ENCODE measurements at places on chromosomes 16 and 17.

DNA sequence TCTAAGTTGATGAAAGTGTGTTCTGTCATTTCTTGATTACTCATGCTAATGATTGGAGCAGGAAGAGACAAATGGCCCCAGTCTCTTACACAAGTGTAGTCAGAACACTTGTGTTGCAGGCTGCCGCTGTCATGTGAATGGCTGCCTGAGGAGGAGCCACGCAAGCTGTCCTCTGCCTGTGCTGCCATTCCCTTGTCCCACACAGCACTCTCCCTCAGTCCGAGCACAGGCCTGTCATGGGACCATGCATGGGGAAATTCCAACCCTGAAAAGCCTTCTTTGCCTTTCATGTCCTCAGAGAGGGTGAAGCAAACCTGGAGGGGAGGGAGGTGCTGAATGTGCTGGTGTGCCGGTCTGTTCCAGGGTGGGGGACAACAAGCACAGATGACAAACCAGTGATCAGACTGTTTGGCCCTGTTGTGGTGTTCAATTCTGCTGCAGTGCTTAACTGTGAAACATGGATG is 109.4 kb downstream of the MRTFB start:
- DNase-seq: no peak

DNA sequence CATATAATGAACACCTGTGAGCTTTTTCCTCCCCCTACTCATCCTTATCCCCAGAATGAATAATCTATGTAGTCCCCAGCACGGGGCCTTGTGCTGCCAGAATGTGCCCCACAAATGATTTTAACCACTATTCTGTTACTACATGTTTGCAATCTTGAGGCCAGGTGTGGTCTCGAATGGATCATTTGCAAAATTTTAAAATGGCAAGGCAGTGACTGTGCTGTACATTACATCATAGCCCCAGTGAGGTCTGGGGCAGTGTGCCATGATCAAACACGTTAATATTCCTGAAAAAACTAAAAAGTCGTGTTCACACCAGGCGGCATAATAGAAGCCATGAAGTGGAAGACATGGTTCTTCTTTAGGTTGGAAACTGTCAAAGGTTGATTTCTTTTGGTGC is 479.9 kb upstream of the EEF2KMT start:
- DNase-seq: no peak

GRCh38 chr17:48541036-48541576 is 3.8 kb downstream of the HOXB2 start:
- DNase-seq: no peak

DNA sequence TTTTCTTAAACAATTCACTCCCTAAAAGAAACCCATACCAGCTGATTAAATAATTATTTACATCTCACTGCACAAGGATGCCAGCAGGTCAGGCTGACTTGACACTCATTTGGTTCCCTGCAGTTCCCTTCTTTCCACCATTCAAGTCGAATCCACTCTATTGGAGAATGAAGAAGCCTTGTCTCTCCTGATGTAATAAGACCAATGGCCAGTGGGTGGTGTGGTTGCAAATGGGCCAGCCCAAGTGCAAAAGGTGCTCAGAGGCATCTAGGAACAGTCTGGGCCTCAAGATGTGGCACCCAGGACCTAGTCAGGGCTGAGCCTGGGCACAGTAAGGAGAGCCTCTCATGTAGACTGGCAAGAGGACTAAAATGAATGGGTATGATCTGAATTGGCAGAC is 9.3 kb downstream of the C16orf78 start:
- DNase-seq: no peak

DNA sequence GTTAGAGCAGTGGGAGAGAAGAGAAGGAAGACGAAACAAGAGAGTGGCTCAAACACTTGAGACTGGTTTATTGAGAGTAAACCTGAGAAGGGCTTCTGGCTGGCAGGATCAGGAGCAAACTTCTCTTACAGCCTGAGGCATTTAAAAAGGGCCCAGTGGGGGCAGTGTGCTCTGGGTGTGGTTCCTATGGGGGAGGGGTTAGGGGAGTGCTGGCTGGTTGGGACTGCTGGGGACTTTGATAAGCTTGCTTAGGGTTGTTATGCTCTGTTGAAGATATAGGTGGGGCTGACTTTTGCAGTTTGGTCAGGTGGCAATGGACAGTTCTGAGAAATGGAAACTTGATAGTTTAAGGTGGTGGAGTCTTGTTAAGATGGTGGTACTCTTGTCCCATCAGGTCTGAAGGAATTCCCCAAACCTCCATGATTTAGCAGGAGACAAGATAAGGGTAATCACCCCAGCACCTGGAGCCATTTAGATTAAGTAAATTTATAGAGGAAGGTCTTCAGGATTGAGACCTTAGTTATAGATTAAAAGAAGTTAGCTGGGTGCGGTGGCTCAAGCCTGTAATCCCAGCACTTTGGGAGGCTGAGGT is 79.3 kb downstream of the EMP2 start:
- peak; percentile 73 for DNase-seq

GRCh38 chr17:44122816-44123355 is 555 bp downstream of the HDAC5 start:
- no peak for DNase-seq

- DNase-seq: no peak
Observed at GRCh38 chr16:67723151-67723910, 4.2 kb upstream of the GFOD2 start.

- no peak for DNase-seq
Observed at GRCh38 chr16:85848986-85849385, 49.5 kb downstream of the COX4I1 start.

DNA sequence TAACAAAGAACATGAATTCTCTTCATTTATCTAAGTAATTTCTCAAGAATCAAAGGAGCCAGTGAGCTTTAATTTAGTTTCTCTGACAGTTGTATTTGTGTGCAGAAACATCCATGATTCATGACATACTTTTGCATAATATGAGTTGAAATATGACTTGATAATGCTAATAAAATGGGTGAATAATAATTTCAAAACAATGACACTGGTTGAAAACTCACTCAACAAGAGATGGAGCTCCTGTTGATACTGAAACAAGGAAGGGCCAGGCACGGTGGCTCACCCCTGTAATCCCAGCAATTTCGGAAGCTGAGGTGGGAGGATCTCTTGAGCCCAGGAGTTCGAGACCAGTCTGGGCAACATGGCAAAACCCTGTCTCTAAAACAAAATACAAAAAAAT is 147.0 kb downstream of the MAP2K6 start:
- no peak for DNase-seq

DNA sequence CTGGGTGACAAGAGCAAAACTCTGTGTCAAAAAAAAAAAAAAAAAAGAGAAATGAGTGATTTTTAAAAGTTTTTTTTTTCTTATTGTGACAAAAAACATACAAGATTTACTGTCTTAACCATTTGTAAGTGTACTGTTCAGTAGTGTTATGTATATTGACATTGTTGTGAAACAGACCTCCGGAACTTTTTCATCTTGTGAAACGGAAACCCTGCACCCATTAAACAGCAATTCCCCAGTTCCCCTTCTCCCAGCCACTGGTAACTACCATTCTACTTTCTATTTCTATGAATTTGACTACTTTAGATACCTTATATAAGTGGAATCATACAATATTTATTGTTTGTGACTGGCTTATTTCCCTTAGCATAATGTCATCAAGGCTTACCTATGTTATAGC is 18.7 kb downstream of the DUS2 start:
- DNase-seq: no peak

DNA sequence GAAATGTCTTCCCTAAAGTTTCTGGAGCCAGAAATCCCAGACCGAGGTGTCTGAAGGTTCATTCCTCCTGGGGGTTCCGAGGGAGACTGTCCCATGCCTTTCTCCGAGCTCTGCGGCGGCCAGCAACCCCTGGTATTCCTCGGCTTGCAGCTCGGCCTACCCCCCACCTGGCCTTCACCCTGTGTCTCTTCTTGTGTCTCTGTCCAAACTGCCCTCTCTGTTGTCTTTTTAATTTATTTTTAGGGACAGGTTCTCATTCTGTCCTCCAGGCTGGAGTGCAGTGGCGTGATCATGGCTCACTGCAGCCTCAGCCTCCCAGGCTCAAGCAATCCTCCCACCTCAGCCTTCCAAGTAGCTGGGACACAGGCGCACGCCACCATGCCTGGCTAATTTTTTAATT is 211.7 kb downstream of the SEC14L1 start:
- no peak for DNase-seq

GRCh38 chr17:32747856-32748255 is 129.1 kb downstream of the MYO1D start:
- DNase-seq: no peak

GRCh38 chr16:66524601-66525164 is 25.2 kb downstream of the TK2 start:
- peak; percentile 76 for DNase-seq

- no peak for DNase-seq
Observed at GRCh38 chr17:28141313-28141712, 98.8 kb downstream of the NLK start.

DNA sequence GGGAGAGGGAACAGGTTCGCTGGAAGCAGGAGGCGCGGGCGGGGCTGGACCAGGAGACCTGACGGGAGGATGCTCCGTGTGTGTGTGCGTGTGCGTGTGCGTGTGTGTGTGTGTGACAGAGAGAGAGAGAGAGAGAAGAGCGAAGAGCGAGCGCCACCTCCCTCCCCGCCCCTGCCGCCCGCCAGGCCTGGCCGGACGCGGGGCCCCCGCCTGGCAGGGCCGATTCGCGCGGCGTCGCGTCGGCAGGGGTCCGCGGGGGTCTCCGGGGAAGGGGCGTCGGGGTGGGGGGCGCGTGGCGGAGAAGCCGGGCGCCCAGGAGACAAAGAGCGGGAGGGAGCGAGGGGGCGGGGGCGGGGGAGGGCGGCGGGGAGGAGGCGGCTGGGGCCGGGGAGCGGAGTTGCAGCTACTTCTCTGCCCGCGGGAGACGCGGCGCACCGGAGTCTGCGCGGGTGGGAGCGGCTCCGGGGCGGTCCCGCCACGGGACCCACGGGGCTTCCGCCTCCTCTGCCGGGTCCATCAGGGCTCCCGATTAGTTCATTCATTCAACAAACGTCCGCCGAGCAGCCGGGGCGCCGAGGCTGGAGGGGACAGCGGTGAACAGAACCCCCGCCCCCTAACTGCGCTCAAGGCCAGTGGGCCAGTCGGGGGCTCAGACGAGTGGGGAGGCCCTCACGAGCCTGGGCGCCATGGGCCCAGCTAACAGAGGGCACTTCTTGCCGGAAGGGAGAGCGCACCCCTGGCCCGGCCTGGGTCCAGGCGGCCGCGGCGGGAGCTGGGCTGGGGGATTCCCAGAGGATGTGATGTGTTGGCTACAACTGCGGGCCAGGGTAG is at the start of gene SAMD14:
TSS of gene SAMD14 (minus strand) at position 433 of the 831 bp plus-strand sequence. CDS start 5,201 bp downstream, outside the sequence.
- DNase-seq: peak; percentile 85

DNA sequence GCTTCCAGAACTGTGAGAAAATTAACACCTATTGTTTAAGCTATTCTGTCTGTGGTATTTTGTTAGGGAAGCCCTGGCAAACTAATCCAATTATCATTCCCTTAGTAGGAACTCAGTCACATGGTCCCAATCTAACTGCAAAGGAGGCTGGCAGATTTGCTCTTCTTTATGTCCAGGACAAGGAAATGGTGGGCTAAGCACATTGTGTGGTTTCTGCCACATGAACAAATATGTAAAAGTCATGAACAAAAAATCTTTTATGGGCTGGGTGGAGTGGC is 278.6 kb upstream of the RPL38 start:
- DNase-seq: no peak

- no peak for DNase-seq
Observed at GRCh38 chr17:73955616-73956015, 247.9 kb upstream of the RPL38 start.

DNA sequence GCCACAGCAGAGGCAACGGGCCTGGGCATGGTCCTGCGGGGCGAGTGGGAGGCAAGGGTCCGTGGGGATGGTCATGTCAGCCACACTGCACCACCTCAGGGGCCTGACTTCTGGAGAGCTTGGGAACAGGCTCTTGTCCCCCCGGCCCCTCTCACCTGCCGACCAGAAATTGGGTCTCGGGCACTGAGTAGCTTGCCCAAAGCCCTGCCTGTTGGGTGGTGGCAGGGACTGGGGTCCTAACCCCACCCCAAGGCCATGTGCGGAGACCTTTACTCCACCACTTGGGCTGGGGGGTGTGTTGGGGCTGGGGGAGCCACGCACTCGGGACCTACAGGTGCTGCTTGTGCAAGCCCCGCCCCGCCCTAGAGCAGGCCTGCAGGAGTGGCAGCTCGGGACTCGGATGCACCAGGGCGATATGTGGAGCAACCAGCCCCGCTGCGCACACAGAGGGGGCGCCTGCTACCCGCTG is 24.2 kb upstream of the CHMP6 start:
- no peak for DNase-seq

- no peak for DNase-seq
Observed at GRCh38 chr16:73304008-73304774, 256.3 kb upstream of the ZFHX3 start.

DNA sequence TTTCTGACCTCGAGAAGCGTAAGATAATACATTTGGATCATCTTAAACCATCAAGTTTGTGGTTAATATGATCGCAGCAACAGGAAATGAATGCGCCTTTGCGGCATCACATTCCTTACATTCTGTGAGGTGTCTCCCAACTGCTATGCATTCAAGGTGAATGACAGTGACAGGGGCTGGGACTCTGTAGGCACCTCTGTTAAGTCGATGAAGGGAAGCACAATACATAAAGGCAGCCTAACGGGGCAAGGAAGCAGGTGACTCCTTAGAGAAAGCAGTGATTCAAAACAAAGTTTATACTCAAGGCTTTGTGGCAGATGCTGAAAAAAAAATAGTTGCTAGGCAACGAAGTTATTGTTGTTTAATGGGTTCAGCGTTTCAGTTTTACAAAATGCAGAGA is 21.6 kb upstream of the EVPL start:
- DNase-seq: no peak

- DNase-seq: peak; percentile 74
Observed at GRCh38 chr16:30095166-30096078, 591 bp downstream of the YPEL3 start.

DNA sequence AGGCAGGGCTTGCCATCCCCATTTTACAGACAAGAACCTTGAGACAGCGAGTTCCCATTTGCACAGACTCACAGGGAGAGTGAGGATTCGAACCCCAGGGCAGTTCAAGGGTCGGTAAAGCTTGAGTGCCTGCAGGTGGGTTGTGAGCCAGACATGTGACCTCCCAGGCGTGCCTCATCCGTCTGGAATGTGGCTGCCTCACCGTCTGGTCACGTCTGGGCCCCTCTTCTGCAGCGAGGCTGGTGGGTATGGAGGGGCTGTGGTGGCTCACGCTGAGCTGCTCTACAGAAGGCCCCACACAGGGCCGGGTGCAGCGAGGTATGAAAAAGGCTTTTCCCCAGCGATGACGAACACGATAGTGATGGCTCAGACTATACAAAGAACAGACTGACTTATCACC is 35.8 kb upstream of the LHX1 start:
- no peak for DNase-seq

- no peak for DNase-seq
Observed at GRCh38 chr16:72666267-72666666, 381.7 kb downstream of the ZFHX3 start.

GRCh38 chr17:65544672-65545071 is 16.8 kb downstream of the AXIN2 start:
- no peak for DNase-seq

GRCh38 chr16:9095656-9096397 is 4.4 kb downstream of the HAPSTR1 start:
- DNase-seq: no peak

- no peak for DNase-seq
Observed at GRCh38 chr16:80932708-80933095, 74.0 kb downstream of the CMC2 start.
